ENCODE measurements at places on chromosomes 13 and 19.

- DNase-seq = no peak
Measured at GRCh38 chr19:39970425-39970674, 615 bp upstream of the PSMC4 start.

- no peak for DNase-seq
Measured at GRCh38 chr19:31121501-31121900, 227.7 kb downstream of the TSHZ3 start.

DNA sequence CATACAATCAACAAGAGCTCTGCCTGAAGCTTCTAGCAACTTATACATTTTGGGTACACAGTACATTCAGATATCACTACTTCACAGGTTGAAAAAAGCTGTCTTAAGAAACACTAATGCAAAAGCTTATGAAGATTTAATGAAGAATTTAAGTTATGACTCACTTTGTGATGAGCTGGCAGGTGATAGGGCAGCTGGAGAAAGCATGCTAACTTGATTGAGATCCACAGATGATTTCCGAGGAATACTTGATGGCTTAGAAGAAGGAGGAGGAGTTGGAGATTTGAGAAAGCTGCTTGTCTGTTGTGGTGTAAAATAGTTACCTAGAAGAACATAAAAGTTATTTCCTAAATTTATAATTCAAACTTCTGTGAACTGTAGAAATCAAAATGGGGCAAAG is 23.3 kb downstream of the EXOSC8 start:
- DNase-seq = no peak

DNA sequence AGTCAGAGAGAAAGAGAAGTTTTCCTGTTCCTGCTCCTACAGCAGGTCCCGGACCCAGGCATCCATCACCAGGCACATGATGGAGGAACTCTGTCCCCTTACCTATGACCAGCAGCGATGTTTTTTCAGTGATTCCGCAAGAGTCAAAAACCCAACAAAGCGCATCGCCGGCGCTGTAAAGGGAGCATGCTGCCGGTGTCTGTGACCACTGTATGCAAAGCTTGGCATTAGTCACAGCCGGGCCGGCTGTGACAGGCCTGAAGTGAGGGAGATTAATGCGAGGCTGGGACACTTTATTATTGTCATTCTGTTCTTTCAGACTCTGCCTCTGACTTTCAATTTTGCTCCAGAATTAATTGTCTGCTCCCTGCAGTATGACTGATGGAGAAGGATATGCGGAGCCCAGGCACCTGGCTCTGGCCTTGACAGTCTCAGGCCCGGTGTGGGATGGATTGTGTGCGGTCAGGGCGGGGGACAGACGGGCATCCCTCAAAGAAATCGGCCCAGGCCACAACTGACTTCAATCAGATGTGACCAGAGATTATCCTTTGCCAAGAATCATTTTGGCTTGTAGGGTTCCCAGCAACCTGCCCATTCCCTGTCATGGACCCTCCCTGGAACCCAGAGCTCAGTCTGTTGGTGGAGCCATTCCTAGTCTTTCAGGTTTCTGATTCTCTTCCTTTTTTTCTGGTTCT is 462.0 kb upstream of the ZNF507 start:
- DNase-seq = no peak

DNA sequence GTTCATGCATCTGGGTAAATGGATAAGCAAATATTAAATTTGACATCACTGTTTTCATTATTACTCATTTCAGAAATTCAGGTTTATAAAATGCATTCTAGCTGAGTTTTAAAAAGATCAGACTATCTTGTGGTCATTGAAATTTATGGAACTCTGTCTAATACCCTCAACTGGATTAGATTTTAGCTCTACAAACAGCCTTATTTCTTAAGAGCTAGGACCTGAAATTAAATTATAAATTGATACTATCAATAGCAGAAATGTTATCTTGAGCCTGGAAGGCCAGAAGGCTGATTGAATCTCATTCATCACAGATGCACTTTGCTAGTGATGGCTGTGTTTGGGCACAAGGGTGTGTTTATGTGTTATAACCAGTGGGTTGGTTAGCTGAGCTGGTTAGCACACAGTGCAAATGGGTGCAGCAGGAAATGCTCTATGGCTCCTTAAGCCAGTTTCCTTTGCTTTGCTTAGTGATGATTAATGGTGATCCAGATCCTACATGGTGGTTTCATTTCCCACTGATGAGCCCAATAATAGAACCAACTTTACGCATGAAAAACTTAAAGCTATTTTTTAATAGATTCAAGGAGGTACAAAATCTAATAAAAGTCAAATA is 310.8 kb upstream of the KLF12 start:
- DNase-seq = no peak

DNA sequence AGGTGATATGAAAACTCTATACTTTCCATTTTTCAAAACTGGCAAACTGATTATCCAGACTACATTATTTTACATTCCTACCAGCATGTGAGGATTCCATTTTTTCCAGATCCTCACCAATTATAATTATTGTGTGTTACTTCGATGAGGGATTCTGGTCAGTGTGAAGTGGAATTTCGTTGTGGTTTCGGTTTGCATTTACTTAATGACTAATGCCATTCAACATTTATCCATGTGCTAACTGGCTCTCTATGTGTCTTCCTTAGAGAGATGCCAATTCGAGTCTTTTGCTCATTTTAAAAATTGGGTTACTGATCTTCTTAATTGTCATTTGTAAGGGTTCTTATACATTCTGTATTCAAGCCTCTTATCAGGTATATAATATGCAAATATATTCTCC is 1551.3 kb upstream of the MIR17HG start:
- DNase-seq = no peak

DNA sequence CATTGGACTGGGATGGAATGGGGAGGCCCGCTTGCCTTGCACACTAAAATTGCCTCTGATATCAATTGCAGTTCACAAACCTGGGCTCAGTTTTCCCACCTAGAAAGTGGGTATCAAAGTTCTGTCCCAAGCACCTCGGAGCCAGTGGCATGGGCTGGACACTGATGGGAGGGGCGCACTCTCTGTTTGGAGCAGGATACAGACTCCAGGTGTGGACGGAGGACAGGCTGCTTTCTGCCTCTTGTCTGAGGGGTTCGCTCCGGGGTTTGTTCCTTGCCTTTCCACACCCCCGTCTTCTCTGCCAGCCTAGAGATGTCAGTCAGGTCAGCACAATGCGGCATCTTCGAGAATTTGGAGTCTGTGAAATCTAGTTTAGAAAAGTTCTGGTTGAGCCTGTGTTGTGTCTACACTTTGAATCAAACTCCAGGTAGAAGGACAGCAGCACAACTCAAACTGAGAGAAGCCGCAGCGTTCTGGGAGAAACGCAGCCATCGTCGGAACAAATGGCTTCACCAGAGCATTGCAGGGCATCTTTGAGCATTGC is 141.9 kb downstream of the TEX29 start:
- no peak for DNase-seq

GRCh38 chr19:31118986-31119385 is 230.2 kb downstream of the TSHZ3 start:
- no peak for DNase-seq

- DNase-seq = no peak
Measured at GRCh38 chr13:43640476-43640875, 146.3 kb downstream of the ENOX1 start.

DNA sequence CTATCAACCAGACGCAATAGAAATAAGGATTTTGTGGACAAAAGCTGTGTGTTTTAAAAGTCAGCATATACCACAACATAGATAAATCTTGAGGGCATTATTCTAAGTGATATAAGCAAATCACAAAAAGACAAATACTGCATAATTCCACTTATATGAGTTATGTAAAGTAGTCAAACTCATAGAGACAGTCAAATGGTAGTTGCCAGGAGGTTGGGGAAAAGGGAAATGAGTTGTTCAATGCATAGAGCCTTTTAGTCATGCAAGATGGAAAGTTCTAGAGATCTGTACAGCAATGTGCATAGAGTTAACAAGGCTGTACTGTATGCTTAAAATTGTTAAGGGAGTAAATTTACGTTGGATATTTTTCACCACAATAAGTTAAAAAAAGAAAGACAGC is 244.7 kb downstream of the DCT start:
- DNase-seq = no peak

GRCh38 chr13:29861694-29862110 is 11.3 kb upstream of the UBL3 start:
- peak; percentile 85 for DNase-seq

GRCh38 chr19:41898235-41898634 is 15.3 kb downstream of the ARHGEF1 start:
- DNase-seq = no peak

DNA sequence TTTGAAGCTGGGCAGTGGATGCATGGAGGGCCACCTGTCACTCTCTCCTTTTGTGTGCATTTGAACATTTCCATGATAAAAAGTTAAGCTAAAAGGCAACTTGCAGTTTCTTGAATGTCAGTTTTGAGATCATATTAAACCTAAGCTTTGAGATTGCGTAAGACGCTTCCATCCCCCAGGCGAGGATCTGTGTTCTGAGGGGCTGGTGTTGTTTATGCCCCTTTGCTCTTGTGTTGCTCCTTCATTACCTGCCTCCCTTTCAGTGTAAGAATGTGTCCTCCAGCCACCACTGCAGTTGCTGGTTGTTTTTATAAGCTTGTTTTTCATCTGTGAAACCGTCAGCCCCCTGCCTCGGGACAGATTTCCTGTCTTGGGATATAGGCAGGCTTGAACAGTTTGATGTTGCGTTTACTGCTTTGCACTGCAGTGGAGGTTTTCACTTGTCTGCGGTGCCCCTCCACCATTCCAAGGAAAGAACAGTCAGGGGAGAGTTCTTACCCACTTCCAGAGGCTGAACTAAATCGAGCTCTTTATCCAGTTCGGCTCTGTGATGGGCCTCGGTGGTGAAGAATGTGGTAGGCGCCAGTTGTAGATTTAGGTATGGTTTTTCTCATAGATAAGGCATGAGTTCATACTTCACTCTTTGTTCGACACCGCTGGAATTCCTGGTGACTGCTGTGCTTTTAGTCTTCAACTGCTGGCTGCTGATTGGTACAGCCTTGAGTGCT is 96.8 kb downstream of the ARHGEF7 start:
- peak; percentile 50 for DNase-seq

DNA sequence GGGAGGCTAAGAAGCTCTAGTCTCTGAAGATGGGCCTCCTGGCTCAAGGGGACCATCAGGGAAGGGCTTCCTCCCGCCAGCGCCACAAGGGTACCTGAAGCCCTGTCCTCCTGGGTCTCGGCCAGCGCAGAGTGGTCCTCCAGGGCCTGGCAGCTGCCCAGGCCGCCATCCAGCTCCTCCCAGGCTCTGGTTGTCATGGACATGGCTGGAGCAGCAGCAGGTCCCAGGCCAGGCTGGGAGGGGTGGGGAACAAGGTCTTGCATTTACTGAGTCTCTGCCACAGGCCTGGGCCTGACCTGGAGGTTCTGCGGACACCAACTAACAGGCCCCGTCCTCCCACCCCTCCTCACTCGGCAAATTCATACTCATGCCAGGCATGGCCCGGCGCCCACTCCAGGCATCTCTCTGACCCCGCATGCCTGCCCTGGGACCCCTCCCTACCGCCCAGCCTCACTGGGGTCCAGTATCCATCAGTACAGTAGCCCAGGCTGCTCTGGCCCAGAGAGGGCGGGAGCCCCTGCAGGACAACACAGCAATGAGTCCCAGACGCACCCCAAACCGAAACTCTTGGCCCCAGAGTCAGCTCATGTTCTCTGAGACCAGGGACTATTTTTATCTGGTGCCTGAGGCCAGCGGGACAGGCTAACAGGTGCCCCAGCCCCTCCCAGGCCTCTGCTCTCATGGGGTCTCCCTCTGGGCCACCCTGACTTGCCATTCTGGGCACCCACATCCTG is 938 bp downstream of the JSRP1 start:
- no peak for DNase-seq

- DNase-seq = no peak
Measured at GRCh38 chr19:38695317-38695683, 47.9 kb downstream of the ACTN4 start.

DNA sequence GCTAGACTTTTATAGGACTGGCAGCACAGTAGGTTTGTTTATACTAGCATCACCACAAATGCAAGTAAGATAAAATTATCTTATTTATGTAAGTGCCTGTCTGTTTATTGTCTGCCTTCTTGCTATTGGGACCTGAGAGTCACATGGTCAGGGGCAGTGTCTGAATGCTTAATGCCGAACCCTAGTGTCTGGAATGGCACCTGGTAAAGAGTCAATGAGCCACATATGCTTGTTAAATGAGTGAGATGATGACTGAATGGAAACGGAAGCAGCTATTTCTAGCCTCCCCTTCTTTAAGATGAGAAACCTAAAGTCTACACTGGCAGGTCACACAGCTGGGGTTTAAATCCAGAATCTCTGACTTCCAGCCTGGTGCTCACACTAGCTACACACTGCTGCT is 92.2 kb downstream of the STOML3 start:
- DNase-seq = no peak

DNA sequence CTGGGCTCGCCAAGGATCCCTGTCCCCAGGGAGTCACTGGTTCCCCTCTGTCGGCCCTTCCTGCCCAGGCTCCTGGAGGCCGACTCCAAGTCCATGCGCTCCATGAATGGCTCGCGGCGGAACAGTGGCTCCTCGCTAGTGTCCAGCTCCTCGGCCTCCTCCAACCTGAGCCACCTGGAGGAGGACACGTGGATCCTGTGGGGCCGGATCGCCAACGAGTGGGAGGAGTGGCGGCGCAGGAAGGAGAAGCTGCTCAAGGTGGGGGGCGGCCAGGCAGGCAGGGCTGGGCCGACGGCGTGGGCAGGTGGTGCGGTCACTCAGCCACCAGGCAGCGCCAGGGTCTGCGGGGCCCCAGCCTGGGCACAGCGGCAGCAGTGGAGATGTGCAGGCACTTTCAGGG is 17.6 kb downstream of the EVI5L start:
- DNase-seq = no peak

DNA sequence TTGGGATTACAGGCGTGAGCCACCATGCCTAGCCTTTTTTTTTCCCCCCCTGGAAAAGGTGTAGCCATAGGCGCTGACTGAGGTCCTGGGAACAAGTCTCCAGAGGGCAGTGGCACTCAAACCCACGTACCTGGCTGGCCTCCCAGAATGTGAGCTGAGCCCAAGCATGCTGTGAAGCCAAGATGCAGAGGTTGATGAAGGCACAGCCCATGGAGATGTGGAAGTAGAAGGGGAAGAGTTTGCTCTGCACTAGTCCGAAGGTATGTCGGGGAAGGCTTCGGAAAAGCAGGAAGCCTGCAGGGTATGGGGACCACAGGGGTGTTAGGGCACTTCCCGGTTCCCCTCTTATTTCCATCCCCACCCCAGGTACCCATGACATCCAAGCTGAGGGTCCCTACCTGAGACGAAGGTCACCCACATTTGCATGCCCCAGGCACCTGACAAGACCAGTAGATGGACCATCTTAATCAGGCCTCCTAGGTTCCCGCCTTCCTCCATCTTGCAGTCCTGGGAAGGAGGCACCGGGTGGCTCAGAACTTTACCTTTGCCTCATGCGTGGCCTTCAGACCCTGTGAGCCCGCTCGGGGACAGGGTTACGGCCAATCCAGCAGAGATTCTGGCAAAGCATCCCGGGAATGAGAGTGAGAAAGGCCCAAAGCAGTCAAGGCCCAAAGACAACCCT is 805 bp downstream of the TMEM205 start:
- no peak for DNase-seq
